H1 (cell line): ENCODE measurements at places on chromosomes 2 and 18.

DNA sequence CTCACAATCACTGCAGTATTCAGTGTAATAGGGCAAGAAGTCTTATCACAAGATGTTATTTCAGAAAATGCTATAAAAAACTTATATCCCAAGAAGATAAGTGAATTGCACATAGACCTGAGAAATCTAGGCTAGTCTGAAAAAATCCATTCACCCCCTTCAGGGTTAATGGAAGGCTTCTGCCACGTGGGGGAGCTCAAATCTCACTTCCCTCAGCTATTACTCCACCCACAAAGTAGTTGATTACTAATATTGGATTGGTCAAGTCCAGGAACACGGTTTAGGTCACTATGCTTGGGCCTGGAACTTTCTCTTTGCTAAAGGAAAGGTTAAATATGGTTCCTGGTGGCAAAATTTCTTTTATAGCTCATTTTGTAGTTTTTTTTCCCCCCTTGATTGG lies 51.2 kb upstream of the ADAM23 start:
- DNase-seq: peak; percentile 54

DNA sequence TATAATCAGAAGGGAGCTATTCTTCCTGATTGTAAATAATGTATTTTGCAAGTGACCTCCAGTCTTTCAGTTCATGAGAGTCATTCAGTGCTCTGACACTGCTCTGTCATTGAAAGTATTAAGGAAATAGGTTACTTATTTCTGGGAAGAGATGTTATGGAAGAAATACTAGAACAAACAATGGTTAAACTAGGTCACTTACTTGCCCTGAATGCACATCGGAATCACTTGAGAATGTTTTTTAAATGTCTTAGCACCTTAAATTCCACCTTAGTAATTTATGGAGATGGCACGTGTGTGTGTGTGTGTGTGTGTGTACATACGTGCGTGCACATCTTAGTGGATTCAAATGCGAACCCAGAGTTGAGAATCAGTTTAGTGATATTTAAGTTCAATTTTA lies 126.6 kb upstream of the KCNH7 start:
- DNase-seq: no peak

DNA sequence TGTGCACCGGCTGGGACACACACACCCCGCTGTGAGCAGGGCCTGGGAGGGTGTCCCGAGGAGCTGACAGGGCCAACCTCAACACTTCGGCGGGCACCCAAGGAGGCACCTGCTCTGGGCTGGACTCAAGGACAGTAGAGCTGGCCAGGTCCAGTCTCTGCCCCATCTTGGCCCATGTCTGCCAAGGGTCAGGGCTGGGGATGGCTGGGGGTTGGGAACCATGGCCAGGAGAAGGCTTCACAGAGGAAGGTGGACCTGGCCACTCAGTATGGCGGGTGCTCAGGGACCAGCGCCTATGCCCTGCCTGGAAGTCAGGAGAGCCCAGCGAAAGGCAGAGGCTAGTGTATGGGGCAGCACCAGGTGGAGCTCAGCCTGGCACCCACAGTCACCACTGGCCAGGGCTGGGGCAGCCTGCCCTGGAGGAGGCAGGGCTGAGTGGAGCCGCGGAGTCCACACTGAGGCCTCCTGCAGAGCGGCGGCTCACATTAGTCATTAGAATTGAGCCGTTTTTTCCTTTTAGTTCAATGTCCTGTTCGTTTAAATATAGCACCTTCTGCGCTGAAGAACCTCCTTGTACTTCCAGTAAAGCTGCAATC lies 4.2 kb downstream of the ERFE start:
- no peak for DNase-seq

- DNase-seq: no peak
Observed at GRCh38 chr2:120441744-120442471, 96.0 kb downstream of the INHBB start.

GRCh38 chr2:176002688-176003210 lies 682 bp upstream of the LNPK start:
- DNase-seq: no peak

- no peak for DNase-seq
Observed at GRCh38 chr2:428591-428990, 140.7 kb upstream of the ALKAL2 start.

DNA sequence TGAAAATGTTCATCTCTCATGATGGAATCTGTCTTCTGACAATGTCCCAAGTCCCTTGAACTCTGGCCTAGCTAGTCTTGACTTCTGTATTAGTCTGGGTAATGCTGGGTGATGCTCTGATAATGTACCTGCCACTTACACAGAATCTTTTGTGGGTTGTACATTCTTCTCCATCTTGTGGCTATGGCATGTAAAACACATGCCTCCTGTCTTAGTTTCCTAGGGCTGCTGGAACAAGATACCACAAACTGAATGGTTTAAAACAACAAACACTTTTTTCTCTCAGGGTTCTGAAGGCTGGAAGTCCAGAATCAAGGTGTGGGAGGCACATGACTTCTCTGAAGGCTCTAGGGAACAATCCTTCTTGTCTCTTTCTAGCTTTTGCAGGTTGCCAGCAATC lies 57.1 kb downstream of the RAPGEF4 start:
- DNase-seq: no peak

DNA sequence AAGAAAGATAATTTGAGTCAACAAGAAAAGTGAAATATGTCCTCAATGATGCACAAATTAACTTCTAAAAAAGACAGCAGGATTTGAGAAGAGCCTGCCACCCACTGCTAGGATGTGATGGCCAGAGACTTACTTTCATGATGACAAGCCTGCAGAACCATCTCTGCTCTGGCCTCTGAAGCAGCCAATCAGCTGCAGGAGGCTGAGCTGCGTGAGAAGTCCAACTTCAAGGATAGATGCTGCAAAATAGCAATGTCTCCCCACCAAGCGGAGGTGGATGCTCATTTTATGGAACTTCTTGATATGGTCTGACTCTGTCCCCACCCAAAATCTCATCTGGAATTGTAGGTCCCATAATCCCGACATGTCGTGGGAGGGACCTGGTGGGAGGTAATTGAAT lies 53.1 kb downstream of the CYRIA start:
- no peak for DNase-seq

GRCh38 chr2:48531141-48531648 lies 1.2 kb downstream of the STON1 start:
- DNase-seq: no peak

- DNase-seq: no peak
Observed at GRCh38 chr2:189115126-189115525, 64.4 kb downstream of the COL5A2 start.

- DNase-seq: no peak
Observed at GRCh38 chr18:79405019-79405780, 9.5 kb downstream of the NFATC1 start.

- no peak for DNase-seq
Observed at GRCh38 chr2:207474863-207475485, 54.8 kb upstream of the CREB1 start.

- peak; percentile 84 for DNase-seq
Observed at GRCh38 chr2:206442833-206443734, at the start of gene ADAM23. Gene ADAM23, plus strand, starts transcription at chr2:206443532. Its CDS starts 335 bp downstream, at chr2:206443867.

DNA sequence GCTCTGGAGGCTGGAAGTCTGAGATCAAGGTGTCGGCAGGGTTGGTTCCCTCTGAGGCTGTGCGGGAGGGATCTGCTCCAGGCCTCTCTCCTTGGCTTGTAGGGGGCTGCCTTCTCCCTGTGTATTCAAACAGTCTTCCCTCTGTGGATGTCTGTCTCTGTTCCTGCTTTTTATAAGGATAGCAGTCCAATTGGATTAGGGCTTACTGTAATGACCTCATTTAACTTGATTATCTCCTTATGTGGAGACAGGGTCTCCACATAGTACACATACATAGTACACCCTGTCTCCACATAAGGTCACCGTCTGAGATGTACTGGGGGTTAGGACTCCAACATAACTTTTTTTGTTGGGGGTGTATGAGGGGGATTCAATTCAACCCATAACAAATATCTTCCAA lies 30.5 kb downstream of the TCF7L1 start:
- DNase-seq: no peak

DNA sequence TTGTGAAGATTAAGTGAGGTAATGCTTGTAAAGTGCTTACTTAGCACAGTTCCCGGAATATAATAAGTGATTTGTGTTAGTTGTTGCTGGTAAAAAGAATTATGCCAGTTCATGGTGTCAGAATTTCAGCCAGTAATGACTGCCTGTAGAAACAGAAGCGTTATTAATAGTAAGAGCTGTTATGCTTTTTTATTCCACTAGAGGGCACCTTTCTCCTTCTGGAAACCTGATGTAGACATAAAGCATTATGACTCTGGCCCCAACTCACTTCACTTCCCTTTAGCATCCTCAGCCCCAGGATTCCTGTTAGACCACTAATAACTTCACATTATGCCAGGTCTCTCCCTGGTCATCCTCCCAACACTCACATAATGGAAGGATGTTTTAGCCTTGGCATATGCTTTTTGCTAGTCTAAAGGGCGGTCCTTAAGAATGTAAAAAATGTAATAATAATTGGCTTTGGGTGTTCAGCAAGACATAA lies 34.9 kb downstream of the C18orf54 start:
- no peak for DNase-seq

GRCh38 chr2:150483532-150483931 lies 3.9 kb downstream of the RND3 start:
- no peak for DNase-seq

GRCh38 chr2:10265329-10266132 lies 37.2 kb upstream of the HPCAL1 start:
- no peak for DNase-seq

DNA sequence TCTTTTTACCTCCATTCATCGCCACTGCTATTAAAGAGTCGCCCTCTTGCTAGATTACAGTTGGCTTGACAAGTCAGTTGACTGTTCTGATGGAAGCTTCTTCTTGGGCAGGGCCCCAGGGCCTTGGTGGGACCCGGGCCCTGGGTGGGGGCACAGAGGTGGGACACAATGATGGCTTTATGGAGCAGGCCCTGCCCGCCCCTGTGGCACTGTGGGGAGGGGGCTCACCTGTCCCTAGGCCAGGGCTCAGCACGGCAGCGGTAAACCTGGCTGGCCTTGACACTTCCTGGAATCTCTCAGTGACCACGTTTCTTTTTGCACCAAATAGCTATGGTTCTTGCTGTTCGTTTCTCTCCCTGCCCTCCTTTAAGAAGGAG lies 4.9 kb upstream of the HS6ST1 start:
- no peak for DNase-seq

DNA sequence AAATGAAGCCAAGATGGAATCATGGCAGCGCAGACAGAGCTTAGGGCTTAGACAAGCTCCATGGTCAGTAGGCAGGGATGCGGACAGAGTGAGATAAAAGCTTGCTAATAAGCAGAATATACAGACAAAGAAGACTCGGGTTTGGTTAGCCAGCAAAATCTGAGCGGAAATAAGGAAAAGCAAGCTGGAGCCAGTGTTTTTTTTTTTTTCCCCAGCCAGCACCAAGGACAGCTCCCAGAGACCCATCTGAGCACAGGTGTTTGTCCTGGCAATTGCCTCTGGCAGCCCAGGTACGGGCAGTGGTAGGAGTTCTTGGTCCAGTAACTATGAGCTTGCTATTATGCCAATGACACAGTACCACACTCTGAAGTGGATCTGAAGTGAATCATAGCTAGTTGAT lies 187.6 kb downstream of the ADCYAP1 start:
- DNase-seq: peak; percentile 38

GRCh38 chr2:109376796-109377495 lies 236.8 kb downstream of the SEPTIN10 start:
- DNase-seq: peak; percentile 29

GRCh38 chr2:129201696-129202095 lies 777.8 kb upstream of the RAB6C start:
- DNase-seq: no peak

DNA sequence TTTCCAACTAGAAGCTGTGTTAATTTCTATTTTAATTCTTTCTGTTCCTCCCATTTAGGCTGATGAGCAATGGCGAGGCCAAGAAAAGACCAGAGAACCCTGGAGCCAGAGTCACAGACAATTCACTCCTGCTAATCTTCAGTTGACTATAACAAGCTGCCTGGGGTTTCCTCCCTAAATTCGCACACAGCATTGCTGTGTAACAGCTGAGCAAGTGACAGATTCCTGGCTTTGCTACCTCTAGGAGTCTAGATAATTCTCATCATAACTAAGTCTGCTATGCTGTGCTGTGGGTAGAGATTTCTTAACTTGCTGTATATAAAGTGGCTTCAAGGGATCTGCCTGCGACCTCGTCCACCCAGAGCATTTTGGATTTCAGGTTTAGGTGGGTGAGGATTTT lies 131.3 kb upstream of the REV1 start:
- DNase-seq: no peak

DNA sequence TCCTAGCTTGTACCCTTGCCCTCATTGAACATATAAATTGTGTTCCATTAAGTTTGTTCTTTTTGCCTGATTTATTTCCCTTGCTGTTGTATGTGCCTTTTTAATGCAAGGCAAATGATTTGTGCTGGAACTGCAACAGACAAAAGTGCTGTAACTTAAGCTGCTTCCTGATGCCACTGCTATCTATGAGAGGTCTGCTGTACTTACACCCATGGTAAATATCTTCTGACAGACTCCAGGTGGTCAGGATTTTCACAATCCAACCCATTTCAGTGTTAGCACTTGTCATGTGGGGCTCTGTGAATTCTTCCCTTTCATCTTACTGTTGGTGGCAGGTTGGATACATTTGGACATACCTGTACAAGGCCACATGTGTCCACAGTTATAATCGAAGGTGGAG lies 63.5 kb downstream of the ARHGAP15 start:
- DNase-seq: no peak

- DNase-seq: no peak
Observed at GRCh38 chr18:62545098-62545497, 22.3 kb downstream of the ZCCHC2 start.

- no peak for DNase-seq
Observed at GRCh38 chr2:32683520-32684086, 55.8 kb downstream of the TTC27 start.

DNA sequence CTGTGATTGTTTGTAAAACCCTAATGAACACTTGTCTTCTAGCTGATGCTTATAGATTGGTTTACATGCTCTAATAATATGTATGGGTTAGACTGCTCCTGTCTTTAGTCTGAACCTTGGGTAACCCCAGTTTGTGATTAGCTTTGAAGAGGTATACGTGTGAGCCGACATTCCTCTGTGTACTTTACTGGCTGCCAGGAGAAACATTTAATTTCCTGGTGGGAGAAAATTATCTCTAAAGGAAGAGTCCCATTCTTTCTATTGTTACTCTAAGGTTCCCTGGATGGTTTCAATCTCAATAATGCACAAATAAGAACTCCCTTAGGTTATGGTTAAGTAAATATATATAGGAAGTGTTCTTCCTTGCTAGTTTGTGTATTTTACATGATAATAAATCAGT lies 143.6 kb upstream of the ZSWIM2 start:
- no peak for DNase-seq

- no peak for DNase-seq
Observed at GRCh38 chr2:174662859-174663258, 65.3 kb upstream of the WIPF1 start.

- DNase-seq: no peak
Observed at GRCh38 chr2:110832740-110833139, 100.4 kb downstream of the ACOXL start.

- DNase-seq: no peak
Observed at GRCh38 chr2:39433586-39434195, 3.4 kb downstream of the MAP4K3 start.

- no peak for DNase-seq
Observed at GRCh38 chr2:212938144-212938793, 213.1 kb downstream of the IKZF2 start.
